ENCODE measurements at places on chromosomes 12 and 14. TPM values are rescaled to one million over a fixed set of nuclear protein-coding genes. Genes with fewer than 3 reads are reported as not detected.

Gene ENDOU
- total RNA-seq = 0.31 TPM

Gene SSTR1
- total RNA-seq = under 0.01 TPM

- DNase-seq = no peak
Measured at GRCh38 chr12:100020370-100020769, 35.6 kb upstream of the ANKS1B start.

DNA sequence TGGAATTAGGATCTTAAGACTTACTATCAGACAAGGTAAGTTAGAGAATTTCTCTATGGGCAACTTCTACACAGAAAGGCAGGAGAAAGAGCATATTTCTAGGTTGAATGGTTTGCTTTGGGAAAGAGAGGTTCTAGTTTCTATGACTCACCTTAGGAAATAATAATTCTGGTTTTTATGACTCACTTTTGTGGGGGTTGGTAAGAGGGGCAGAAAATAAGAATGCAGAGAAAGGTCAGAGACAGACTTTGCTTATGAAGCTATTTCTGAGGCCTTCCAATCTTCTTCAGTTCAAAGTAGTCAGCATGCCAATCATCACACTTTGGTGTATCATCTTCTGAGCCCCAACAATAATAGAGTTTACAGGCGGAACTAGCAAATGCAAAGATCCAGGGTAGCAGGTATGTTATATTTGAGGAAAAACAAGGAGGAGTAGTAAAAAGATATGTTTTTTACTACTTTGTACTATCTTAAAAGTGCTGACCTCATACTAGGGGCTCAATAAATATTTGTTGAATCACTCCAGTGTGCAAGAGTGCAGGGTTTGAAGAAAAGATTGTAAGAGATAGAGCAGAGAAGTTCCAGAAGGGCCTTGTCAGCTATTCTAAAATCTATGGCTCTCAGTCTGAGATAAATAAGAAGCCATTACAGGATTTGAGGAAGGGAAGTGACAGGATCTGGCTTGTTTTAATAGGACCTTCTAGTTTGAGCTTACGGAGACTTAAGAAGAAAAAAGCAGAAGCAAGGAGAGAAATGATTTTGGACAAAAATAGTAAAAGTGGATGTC is 56.7 kb upstream of the LRFN5 start:
- DNase-seq = no peak

DNA sequence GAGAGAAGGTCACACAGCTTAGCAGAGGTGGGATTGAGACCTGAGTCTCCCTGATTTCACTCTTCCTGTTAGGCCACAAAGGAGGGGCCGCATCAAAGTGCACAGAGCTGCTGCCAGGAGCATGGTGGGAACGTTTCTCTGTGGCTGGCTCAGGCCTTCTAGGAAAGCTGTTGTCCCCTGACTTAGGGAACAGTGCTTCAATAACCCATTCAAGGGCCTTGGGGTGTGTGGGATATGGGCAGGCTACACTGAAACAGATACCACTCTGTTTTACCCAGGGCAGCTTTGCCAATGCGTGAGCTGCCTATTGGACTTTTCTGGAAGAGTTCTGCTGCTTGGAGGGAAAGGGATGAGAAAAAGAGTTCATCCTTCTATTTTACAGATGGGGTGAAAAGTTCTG is 110.0 kb downstream of the ADCK1 start:
- DNase-seq = no peak

All from muscle of leg (tissue), 16 donors.